ENCODE measurements at places on chromosomes 5 and 9. TPM values are rescaled to one million over a fixed set of nuclear protein-coding genes. Genes with fewer than 3 reads are reported as not detected.

DNA sequence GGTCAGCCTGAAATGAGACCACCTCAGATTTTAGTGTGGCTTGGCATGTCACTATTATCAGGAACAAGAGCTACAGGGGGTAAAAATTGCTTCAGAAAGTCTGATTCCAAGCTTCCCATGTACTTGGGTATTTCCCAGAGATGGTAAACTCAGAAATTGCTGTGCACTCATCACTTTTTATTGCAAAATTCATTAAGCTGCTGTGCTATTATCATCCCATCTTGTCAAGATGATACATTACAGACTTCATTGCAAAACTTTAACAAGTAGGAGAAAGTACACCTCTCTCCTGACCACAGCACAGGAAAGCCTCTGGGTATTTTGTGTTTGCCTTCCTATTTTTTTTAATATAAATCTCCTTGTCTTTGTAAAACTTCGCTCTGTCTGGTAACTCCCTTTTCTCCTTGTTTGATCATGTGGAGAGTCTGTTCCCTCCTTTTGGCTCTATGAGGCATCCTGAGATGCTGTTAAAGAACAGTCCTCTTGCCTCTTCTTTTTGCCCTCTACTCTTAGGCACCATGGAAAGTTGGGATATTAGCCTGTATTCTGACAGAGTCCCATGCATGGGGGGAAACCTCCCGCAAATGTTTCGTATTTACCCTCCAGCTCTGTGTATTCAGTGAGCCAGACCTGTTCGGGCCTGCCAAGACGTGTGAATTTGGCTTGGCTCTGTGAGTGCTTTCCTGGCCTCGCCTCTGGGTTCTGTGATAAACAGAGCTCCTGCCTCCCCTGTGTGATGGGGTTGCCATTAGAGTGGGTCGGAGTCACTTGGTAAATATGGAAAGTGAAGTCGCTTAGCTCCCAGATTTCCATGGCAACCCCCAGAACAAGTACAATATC lies 260.7 kb downstream of the NR3C1 start:
- DNase-seq, result no peak

DNA sequence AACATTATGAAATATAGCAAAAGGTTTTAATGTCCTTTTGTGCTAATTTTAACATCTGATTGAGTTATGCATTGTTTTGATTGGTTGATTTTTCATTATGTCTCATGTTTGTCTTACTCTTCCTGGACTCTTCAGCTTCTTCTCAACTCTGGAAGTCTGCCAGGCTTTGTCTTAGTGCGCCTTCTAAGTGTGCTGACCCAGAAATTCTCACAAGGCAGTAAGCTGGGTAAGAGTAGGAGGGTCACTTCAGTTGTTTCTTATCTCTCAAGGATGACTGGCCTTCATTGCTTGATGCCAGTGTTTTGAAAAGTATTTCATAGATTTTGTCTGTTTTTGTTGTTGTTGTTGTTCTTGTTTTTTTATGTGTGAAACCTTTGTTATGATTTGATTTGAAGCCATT lies 59.2 kb downstream of the RIC1 start:
- no peak for DNase-seq

- DNase-seq, result no peak
Measured at GRCh38 chr5:160044967-160045366, 36.0 kb downstream of the TTC1 start.

GRCh38 chr5:55437859-55438206 lies 96.9 kb downstream of the PLPP1 start:
- no peak for DNase-seq

DNA sequence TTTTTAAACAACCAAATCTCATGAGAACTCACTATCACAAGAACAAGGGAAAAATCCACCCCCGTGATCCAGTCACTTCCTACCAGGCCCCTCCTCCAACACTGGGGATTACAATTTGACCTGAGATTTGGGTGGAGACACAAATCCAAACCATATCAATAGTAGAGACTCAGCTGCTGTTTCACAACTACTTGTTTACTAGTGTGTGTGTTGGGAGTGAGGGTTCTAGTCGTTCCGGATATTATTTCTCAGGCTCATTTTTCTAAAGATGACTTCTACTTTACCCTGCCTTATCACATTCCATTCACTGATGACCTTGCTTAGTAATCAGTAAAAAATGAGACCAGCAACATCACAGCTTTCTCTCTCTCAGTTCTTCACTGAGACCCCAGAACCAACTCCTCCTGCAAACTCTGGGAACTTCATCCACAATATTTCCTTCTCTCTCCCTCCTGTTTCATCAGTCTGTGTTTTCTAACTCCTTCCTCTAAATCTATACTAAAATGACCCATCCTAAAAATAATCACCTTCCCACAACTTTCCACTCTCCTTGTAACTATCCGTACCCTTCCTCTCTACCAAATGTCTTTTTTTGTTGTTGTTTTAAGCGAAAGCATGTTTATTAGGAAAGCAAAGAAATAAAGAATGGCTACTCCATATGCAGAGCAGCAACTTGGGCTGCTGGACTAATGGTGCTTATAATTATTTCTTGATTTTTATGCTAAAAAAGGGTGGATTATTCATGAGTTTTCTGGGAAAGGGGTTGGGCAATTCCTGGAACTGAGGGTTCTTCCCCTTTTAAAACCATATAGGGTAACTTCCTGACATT lies 121.5 kb upstream of the SPRY4 start:
- DNase-seq, result no peak

DNA sequence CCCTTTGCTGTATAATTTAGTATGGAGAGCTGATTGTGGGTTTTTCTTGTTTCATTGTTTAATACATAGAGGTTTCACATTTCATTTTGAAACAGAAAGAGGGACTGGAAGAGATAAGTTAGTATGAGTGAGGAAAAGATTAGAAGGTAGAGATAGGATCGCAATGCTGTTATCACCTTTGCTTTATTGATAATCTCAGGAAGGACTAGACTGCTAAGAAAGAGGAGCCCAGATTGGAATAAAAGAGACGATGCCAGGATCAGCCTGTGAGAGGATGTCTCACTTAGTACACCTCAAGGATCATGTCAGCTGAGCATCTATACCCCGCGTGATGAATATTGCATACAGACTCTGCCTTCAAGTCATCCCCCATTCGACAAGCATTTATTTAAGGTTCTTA lies 178.0 kb upstream of the DMAC1 start:
- no peak for DNase-seq

GRCh38 chr5:36285837-36286615 lies 15.7 kb downstream of the RANBP3L start:
- no peak for DNase-seq

GRCh38 chr5:6728011-6728794 lies 15.0 kb downstream of the TENT4A start:
- no peak for DNase-seq

GRCh38 chr5:134902071-134902801 lies 2.7 kb upstream of the PCBD2 start:
- no peak for DNase-seq

- no peak for DNase-seq
Measured at GRCh38 chr5:128093368-128093767, 9.8 kb downstream of the SLC12A2 start.

DNA sequence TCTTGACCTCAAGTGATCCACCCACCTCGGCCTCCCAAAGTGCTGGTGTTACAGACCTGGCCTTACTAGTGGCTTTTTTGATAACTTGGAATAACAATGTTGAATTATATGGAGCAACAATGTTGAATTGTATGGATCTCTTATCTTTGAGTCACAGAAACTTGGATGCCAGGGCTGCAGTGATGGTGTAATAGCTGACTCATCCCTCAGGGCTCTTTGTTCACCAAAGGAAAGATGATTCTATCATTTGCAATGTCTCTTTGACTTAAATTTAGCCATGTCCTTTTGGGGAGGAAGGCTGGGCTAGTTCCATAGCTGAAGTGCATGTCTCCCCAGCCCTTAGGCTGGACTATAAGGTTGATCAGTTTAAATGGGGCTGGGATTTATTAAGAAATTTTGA lies 172.3 kb downstream of the PDZD2 start:
- DNase-seq, result no peak

- DNase-seq, result no peak
Measured at GRCh38 chr5:71701407-71701806, 17.7 kb upstream of the CARTPT start.

GRCh38 chr5:129962506-129962905 lies 58.2 kb downstream of the CHSY3 start:
- no peak for DNase-seq

GRCh38 chr5:166427211-166427610 lies 1864.2 kb upstream of the WWC1 start:
- no peak for DNase-seq

DNA sequence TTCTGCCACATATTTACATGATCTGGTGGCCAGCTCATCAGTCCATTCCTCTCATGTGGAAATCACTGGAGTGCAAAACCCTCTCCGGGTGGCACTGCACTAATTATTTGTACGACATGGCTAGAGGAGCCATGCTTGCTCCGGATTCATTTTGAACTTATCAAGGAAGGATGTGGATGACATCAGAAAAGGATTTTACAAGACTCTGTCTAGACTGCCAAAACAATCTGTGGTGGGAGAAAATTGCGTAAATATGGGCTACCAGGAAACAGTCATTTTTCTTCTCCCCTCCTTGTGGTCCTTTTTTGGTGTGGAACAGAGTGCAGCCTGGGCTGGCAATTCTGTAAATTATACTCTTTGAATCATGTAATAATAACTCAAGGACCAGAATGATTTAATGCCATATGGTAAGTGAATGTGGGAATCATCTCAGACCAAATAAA lies 123.4 kb upstream of the IFNE start:
- no peak for DNase-seq

GRCh38 chr5:160638161-160638742 lies 213.8 kb downstream of the ATP10B start:
- DNase-seq, result no peak

DNA sequence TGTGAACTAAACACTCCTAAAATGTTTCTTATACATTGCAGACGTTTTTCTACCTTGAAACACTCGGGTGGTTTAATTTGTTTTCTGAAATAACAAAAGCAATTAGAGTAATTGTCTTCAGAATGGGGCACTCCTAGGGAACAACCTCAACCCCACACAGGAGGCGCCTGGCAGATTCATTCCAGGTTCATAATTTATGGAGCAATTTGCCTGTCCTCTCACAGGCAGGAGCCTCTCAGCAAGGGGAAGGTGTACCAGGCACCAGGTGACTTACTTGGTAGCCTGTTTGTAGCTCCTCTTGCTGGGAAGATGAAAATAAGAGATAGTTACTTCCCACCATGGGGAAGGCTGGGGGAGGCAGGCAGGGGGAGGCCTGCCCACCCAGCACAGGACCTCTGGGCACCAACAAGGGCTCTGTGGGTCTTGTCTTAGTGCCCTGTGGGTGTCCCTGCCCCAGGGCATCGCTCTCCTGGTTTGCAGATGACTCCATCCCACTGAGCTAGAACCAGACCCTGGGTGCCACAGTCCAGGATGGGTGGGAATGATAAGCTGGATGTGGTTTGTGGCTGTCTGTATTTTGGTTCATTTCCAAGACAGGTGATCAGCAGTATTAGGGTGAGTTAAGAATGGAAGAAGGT lies 144.4 kb downstream of the FSTL4 start:
- no peak for DNase-seq

DNA sequence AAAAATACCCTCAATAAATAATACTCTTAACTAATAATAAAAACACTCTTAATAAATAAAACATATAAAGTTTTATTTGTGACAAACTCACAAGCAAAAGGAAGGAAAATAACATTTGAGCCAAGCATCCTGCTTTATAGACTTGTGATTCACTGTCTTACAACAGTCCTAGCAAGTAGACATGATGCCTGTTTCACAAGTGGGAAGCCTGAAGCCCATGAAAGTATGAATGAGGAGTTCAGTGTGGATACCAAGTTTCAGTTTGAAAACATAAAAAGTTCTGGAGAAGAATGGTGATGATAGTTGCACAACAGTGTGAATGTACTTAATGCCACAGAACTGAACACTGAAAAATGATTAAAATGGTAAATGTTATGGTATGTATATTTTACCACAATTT lies 10.9 kb downstream of the HABP4 start:
- DNase-seq, result no peak

DNA sequence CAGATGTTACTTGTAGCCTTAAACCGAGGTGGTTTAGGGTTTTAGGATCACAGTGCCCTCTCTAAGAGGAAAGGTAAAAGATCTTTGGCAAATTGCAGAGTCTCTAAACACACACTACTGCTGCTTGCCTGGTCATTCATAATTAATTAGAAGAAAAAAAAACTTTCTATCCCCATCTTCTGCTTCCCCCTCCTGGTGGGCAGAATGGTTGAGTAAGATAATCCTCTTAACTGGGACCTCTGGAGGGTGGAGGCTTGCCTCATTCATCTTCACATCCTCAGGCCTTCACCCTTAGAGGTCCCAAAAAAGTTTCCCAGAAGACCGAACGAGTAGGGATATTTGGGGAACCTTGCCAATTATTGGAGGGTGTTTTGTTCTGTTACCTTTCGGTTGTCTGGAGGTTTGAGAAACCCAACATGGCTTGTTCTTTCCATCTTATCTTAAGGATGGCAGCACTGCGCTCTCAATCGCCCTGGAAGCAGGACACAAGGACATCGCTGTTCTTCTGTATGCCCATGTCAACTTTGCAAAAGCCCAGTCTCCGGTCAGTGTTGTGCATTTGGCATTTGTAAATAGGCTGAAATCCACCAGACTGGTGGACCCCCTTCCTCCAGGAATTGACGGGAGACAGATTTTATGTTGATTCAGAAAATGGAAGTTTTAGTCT lies 97.3 kb upstream of the DMRT1 start:
- no peak for DNase-seq

DNA sequence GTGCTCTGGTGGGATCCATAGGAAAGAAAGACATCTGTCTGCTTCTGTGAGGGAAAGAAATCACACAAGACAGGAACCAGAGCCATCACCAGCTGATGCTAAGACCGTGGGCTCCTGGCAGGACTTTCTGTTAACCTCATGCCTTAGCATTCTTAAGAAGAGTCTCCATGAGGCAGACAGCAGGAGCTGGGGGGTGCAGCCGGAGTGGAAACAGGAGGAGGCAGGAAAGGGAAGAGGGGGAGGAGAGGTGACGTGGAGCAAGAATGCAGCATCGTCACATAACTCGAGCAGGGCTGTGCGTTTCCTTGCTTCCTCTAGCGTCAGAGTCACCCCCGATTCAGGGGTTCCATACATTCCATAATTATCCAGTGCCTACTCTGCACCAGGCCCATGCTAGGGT lies 53.6 kb downstream of the ERGIC1 start:
- DNase-seq, result no peak

GRCh38 chr9:114273461-114273881 lies 49.4 kb upstream of the ORM1 start:
- DNase-seq, result no peak

The BAG1 gene
- total RNA-seq, result 26.1 TPM

The ZNF608 gene
- total RNA-seq, result 106 TPM

The IFNA21 gene
- not detected for total RNA-seq

The ZNF454 gene
- total RNA-seq, result 9.0 TPM

The CEP72 gene
- total RNA-seq, result 4.5 TPM

The PCDHGB6 gene
- total RNA-seq, result 9.8 TPM

The MYMK gene
- total RNA-seq, result not detected

The HMCN2 gene
- under 0.01 TPM for total RNA-seq

The CDC25C gene
- 2.4 TPM for total RNA-seq

The GPR21 gene
- 28.9 TPM for total RNA-seq

The NDUFA8 gene
- 33.8 TPM for total RNA-seq

The CREB3 gene
- 30.6 TPM for total RNA-seq

The IFNA2 gene
- total RNA-seq, result not detected

The MLANA gene
- not detected for total RNA-seq

The FCN2 gene
- not detected for total RNA-seq

The GZMA gene
- 0.41 TPM for total RNA-seq
